Umbilical cord (tissue), 2 donors: ENCODE measurements at places on chromosomes 7 and 10. TPM values are rescaled to one million over a fixed set of nuclear protein-coding genes. Genes with fewer than 3 reads are reported as not detected.

GRCh38 chr10:131675104-131675503 lies 225.7 kb upstream of the PPP2R2D start:
- no peak for DNase-seq

DNA sequence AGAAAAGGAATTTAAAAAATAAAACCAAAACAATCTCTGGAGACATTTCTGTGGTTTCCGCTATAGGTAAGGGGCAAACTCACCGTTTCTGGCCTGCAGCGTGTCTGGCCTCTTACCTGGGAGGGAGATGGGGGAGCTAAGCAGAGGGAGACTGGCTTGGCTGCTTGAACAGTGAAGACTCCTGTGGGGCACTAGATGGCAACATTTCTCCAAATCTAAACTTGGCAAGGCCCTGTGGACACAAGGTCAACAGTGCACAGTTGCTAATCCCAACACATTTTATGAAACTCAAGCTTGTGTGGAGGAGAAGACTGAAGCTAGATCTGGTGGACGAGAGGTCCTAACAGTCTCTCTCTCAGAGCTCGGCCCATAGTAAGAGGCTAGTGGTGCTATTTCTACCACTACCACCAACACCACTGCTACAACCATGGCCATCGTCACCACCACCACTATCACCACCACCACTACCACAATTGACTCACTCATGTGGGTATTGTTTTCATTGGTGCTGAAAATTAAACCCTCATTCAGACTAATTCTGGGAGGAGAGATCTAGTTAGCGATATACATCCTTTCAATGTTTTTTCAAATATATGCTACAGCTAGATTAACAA lies 28.4 kb upstream of the CDHR3 start:
- DNase-seq = peak; percentile 37

- no peak for DNase-seq
These were observed 64.1 kb downstream of the P4HA1 start for GRCh38 chr10:73032536-73032935.

DNA sequence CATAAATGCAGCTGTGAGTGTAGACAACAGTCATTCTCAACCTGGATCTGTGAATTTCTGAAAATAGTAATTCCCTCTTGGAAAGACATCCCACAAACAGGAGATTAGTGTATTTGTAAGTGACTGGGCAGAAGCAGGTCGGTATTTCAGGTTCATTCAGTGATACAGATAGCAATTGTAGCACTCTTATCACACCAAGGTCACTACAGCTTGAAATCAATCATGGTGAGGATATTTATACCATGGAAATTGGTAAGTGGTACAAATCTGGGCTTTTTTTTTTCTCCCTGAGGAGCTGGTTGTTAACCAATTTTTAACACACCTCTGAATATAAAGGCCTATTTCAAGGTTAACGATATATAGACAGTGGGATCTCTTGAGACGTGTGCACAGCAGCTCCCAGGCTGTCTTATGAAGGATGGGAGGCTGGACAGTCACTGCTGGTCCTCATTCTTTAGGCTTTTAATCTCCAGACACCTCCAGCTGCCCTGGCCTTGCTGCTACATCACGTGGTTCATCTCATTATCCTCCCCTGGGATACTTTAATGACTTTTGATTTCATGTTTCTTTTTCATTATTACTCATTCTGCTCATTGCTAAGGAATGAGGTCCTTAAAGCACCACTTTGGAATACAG lies 87.1 kb downstream of the ITGA8 start:
- DNase-seq = no peak

DNA sequence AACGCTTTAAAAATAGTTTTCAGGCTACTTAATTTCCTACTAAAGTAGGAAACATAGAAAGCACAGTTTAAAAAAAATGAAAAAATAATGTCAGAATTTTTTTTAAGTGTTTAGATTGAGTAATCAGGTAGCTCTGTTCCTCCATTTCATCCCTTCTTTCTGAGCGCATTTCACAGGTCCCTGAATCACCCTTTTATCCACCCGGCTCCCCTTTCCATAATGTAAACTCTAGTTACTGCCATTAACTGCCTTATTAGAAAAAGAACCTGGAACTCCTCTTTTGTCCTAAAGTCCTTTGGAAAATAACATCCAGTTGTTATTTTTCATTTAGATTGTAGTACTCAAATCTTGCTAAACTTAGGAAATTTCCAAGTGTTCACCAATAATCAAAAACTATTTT lies 5.8 kb downstream of the KCND2 start:
- DNase-seq = no peak

- no peak for DNase-seq
These were observed 4.7 kb downstream of the CCNY start for GRCh38 chr10:35340975-35341374.

DNA sequence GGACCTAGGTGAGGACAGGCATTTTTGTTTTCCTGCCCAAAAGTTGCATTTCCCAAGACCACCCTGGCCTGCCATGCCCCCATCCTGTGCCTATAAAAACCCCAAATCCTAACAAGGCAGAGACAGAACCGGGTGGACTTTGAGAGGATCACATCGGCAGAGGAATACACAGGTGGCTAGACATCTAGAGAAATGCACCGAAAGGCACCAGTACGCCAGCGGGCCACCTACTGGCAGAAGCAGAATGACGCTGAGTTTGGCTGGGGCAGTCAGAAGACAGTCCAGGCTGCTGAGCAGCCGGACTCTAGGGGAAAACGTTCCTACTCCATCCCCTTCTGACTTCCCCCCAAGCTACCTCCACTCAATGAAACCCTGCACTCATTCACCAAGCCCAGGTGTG lies 2.8 kb downstream of the AKR1C4 start:
- DNase-seq = no peak

DNA sequence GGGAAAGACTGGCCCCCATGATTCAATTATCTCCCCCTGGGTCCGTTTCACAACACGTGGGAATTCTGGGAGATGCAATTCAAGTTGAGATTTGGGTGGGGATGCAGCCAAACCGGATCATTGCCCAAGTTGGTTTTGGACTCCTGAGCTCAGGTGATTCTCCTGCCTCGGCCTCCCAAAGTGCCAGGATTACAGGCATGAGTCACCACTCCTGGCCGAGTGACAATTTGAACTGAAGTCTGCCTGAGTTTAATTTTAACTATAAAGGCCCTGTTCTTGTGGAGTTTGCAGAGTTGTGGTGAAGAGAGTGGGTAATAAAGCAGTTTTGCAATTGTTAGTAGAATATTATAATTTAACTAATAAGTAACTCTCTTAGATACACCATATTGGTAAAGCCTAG lies 78.3 kb downstream of the GALNT17 start:
- no peak for DNase-seq

- DNase-seq = no peak
These were observed 27.8 kb downstream of the DENND10 start for GRCh38 chr10:119131512-119132240.

GRCh38 chr10:116742367-116743265 lies at the start of gene HSPA12A:
Gene HSPA12A (minus strand): TSS chr10:116742566. CDS start chr10:116742469, 97 bp downstream.
- DNase-seq = peak; percentile 80

GRCh38 chr10:29630205-29631048 lies 4.3 kb downstream of the SVIL start:
- no peak for DNase-seq

DNA sequence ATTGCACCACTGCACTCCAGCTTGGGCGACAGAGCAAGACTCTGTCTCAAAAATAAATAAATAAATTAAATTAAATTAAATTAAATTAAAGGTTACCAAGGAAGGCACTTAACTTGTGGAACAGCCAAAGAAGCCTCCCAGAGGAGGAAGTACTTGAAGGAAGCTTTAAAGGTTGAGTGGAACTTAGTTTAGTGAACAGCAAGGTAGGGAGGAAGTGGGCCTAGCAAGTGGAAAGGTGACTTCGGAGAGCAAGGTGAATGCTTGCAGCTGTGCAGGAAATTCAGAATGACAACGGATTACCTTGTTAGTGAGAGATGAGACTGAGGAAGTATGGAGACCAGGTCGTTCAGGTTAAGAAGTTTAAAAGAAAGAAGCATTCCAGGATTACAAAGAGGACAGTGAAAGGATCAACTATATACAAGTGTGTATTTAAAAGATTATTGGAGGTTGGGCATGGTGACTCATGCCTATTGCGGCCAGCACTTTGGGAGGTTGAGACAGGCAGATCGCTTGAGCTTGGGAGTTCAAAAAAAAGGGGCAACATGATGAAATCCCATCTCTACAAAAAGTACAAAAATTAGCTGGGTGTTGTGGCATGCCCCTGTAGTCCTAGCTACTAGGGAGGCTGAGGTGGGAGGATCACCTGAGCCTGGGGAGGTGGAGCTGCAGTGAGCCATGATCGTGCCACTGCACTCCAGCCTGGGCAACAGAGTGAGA lies 12.8 kb upstream of the RPEL1 start:
- DNase-seq = no peak

GRCh38 chr10:48947690-48948469 lies 8.2 kb upstream of the LRRC18 start:
- no peak for DNase-seq

FLNC gene
- 204 TPM for total RNA-seq

GRCh38 chr7:114048386-114049235 lies 129.8 kb upstream of the PPP1R3A start:
- peak; percentile 14 for DNase-seq

- DNase-seq = no peak
These were observed 2.8 kb upstream of the ABI1 start for GRCh38 chr10:26863351-26864076.

EGR2 gene
- 11.8 TPM for total RNA-seq

- DNase-seq = no peak
These were observed 351.2 kb downstream of the DNAJB6 start for GRCh38 chr7:157687845-157688532.

DNA sequence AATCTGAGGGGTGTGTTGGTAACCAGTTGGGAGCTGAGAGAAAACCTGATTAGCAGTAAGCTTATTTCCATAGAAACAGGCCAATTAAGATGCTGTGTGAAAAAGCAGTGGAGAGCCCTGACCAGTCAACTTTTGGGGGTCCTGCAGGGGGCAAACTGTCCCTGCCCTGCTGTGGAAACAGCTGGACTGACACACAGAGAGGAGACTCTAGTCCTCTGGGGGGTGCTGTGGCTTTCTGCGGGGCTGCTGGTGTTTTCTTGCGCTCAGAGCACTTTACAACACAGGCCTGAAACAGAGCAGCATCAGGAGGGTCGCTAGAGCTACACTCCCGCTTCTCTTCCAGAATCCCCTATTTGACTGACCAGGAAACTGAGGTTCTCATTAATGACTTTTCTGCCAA lies 546.9 kb upstream of the GALNT17 start:
- no peak for DNase-seq

GRCh38 chr10:71969929-71970328 lies 5.7 kb downstream of the CHST3 start:
- no peak for DNase-seq

DNA sequence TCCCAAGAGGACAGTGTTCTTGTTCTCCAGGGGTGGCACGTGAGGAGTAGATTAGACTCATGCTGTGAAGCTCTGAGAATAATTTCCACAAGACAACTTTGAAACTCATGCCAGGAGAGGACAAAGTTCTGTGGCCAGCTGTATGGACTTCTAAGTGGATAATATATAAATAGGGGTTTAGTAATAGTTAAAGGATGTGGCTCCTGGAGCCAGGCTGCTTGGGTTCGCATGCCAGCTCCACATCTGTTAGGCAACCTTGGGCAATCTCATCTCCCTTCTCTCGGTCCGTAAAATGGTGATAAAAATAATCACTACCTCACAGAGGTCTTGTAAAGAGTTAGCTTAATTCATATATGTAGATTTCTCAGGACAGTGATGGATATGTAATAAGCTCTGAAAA lies 35.8 kb downstream of the ACSL5 start:
- no peak for DNase-seq

DNA sequence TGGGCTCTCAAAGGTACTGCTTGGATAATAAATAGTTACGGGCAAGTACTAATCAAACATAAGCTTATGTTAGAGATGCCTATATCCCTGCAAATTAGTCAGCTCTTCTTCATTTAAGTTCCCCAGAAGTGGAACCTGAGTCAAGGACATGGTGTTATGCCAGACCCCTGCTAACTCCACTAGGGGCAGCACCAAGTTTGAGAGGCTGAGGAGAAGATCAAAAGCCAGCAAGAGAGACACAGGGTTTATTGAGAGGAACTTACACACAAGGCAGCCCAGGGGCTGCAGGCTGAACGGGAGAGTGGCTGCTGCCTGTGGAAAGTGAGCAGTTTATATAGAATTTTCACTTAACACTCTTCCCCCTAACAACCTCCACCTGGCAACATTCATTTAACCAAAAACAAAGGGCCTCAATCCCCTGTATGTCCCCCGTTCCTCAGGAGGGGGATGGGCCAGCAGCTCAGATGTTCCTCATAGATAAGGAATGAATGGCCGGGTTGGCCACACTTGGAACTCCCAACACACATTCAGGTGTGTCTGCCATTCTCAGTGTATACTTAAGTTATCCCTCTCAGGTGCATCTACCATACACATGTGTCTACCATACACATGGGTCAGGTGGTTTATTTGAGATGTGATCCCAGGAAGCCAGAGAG lies 62.6 kb upstream of the GHITM start:
- DNase-seq = peak; percentile 11

- no peak for DNase-seq
These were observed 250.2 kb downstream of the COBL start for GRCh38 chr7:51066405-51066882.

ELFN1 gene
- total RNA-seq = 0.96 TPM

DNA sequence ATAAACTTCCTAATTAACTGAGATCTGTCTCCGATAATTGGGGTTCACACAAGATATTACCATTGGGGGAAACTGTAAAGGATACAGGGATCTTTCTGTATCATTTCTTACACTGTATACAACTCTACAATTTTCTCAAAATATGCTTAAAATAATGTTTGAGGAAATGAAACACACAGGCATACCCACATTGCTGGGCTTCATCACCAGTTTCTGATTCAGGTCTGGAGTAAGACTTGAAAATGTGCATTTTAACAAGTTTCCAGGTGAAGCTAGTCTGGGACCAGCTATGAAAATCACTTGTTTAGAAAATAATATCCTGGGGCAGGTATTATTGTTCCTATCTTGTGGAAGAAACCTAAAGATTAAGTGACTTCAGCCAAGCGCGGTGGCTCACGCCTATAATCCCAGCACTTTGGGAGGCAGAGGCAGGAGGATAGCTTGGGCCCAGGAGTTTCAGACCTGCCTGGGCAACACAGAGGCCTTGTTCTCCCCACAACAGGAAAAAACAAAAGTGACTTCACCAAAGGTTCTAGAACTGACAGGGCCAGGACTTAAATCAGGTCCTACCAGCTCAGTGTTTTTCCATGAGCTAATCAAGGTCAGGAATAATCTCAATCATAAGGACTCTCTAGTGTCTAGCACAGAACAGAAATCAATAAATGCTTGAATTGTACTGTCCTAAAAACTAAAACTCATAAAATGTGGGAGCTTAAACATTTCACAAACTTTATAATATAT lies 12.6 kb downstream of the TOMM7 start:
- DNase-seq = no peak

DNA sequence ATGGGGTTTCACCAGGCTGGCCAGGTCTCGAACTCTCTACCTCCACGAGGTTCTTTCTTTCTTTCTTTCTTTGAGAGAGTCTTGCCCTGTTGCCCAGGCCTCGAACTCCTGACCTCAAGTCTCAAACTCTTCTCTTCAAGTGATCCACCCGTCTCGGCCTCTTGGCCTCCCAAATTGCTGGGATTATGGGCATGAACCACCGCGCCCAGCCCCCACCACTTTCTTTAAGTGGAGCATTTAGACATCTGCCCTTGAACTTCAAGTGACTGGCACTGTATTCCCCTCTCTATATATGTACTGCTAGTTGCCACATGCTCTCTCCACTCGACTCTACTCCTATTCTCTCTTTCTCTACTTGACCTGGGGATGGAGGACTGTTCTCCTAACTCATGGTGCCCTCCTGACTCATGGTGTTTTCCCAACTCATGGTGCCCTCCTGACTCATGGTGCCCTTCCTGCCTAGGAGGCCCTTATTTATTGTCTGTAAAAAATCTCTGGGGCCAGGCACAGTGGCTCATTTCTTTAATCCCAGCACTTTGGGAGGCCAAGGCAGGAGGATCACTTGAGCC lies 19.3 kb upstream of the ACHE start:
- no peak for DNase-seq

OR13A1 gene
- 0.72 TPM for total RNA-seq

C10orf62 gene
- 0.96 TPM for total RNA-seq
